ENCODE measurements at places on chromosomes 12 and 14. TPM values are rescaled to one million over a fixed set of nuclear protein-coding genes. Genes with fewer than 3 reads are reported as not detected.

NTS gene
- total RNA-seq = not detected

SLC41A2 gene
- total RNA-seq = 2.0 TPM

CACNA2D4 gene
- total RNA-seq = 6.8 TPM

IL26 gene
- 0.23 TPM for total RNA-seq

KRAS gene
- 33.4 TPM for total RNA-seq

AICDA gene
- not detected for total RNA-seq

RERG gene
- not detected for total RNA-seq

SSPN gene
- total RNA-seq = not detected

FAM90A1 gene
- total RNA-seq = not detected

SERPINA1 gene
- total RNA-seq = not detected

KRT75 gene
- not detected for total RNA-seq

MYG1 gene
- 55.6 TPM for total RNA-seq

GRCh38 chr14:99265571-99265970, 6.4 kb downstream of the BCL11B start:
- peak overlapping the region; percentile 88 for H3K4me3 ChIP-seq
- no peaks in the 10 kb centered on the region for H3K27me3 ChIP-seq
- DNase-seq = peak; percentile 45
- H3K36me3 ChIP-seq = peaks cover 86% of the 10 kb centered on the region
- peaks cover 68% of the 10 kb centered on the region for H3K4me1 ChIP-seq

GRCh38 chr12:77928078-77928477, 97.4 kb downstream of the NAV3 start:
- H3K27ac ChIP-seq = no peak overlapping the region
- no peaks in the 10 kb centered on the region for H3K4me1 ChIP-seq
- H3K27me3 ChIP-seq = no peaks in the 10 kb centered on the region
- DNase-seq = no peak
- no peak overlapping the region for H3K4me3 ChIP-seq
- H3K36me3 ChIP-seq = no peaks in the 10 kb centered on the region

- peak overlapping the region; percentile 70 for H3K4me3 ChIP-seq
- peaks cover 35% of the 10 kb centered on the region for H3K27me3 ChIP-seq
- H3K27ac ChIP-seq = no peak overlapping the region
- peak; percentile 35 for DNase-seq
- H3K36me3 ChIP-seq = no peaks in the 10 kb centered on the region
Observed at GRCh38 chr14:56119201-56119981, 1.2 kb downstream of the PELI2 start.

- no peaks in the 10 kb centered on the region for H3K27me3 ChIP-seq
- peak overlapping the region; percentile 98 for H3K4me3 ChIP-seq
- H3K36me3 ChIP-seq = peaks cover 19% of the 10 kb centered on the region
- H3K4me1 ChIP-seq = peaks cover 33% of the 10 kb centered on the region
Observed at GRCh38 chr14:77761205-77761931, 412 bp upstream of the SNW1 start.

- no peaks in the 10 kb centered on the region for H3K4me1 ChIP-seq
- no peak for DNase-seq
- H3K27me3 ChIP-seq = no peaks in the 10 kb centered on the region
- H3K4me3 ChIP-seq = no peak overlapping the region
- H3K36me3 ChIP-seq = no peaks in the 10 kb centered on the region
Observed at GRCh38 chr14:86639666-86640065, 1109.7 kb downstream of the FLRT2 start.

DNA sequence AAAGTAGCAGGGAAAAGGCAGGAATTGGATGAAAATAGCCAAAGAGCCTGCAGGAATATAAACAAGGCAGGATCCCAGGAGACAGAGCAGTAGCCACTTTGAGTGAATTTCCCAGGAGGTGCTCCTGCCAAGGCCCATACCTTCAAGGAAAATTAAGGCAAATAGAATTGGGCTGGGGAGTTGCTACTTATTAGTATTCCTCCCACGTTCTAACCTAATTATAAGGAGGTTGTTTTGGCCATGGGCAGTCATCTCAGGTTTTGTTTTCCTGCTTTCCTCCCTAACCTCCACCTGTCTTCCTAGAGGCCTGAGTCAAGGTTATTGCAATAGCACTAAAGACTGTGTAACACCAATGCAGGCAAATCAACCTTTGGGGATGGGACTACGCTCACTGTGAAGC, 73.1 kb downstream of the DAD1 start:
- peak overlapping the region; percentile 96 for H3K27ac ChIP-seq
- no peak for DNase-seq
- peaks cover 87% of the 10 kb centered on the region for H3K4me1 ChIP-seq
- H3K36me3 ChIP-seq = peaks cover 94% of the 10 kb centered on the region
- peak overlapping the region; percentile 89 for H3K4me3 ChIP-seq

- no peaks in the 10 kb centered on the region for H3K36me3 ChIP-seq
- H3K4me1 ChIP-seq = no peaks in the 10 kb centered on the region
- H3K4me3 ChIP-seq = no peak overlapping the region
- no peak for DNase-seq
Observed at GRCh38 chr14:53772936-53773335, 183.7 kb downstream of the BMP4 start.

DNA sequence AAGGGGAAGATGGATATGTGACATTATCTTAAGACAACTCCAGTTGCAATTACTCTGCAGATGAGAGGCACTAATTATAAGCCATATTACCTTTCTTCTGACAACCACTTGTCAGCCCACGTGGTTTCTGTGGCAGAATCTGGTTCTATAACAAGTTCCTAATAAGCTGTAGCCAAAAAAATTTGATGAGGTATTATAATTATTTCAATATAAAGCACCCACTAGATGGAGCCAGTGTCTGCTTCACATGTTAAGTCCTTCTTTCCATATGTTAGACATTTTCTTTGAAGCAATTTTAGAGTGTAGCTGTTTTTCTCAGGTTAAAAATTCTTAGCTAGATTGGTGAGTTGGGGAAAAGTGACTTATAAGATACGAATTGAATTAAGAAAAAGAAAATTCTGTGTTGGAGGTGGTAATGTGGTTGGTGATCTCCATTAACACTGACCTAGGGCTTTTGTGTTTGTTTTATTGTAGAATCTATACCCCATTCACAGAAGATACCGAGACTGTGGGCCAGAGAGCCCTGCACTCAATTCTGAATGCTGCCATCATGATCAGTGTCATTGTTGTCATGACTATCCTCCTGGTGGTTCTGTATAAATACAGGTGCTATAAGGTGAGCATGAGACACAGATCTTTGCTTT, 36.9 kb downstream of the PSEN1 start:
- H3K4me3 ChIP-seq = no peak overlapping the region
- no peaks in the 10 kb centered on the region for H3K27me3 ChIP-seq
- DNase-seq = peak; percentile 30
- H3K36me3 ChIP-seq = peaks cover 44% of the 10 kb centered on the region

DNA sequence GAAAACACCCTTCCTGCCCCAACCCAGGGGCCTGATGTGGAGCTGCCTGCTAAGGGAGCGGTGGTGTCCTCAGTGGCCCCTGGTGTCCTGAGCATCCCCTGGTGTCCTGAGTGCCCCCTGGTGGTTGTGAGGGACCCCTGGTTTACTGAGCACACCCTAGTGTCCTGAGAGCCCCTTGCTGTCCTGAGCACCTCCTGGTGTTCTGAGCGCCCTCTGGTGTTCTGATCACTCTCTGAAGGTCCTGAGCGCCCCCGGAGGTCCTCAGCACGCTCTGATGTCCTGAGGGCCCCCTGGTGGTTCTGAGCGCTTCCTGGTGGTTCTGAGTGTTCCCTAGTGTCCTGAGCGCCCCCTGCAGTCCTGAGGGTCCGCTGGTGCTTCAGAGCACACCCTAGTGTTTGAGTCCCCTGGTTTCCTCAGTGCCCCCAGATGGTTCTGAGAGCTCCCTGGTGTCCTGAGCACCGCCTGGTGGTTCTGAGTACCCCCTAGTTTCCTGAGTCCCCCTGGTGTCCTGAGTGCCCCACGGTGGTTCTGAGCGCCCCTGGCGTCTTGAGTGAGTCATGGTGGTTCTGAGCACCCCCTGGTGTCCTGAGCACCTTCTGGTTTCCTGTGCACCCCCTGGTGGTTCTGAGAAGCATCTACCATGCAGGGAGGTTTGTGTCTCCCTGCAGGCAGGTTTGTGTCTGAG, 1004.2 kb downstream of the TMEM121 start:
- no peaks in the 10 kb centered on the region for H3K36me3 ChIP-seq
- no peak overlapping the region for H3K4me3 ChIP-seq

- no peaks in the 10 kb centered on the region for H3K4me1 ChIP-seq
- no peak for DNase-seq
- H3K27me3 ChIP-seq = no peaks in the 10 kb centered on the region
- H3K4me3 ChIP-seq = no peak overlapping the region
- H3K27ac ChIP-seq = no peak overlapping the region
- no peaks in the 10 kb centered on the region for H3K36me3 ChIP-seq
Observed at GRCh38 chr14:88270776-88271175, 52.3 kb downstream of the KCNK10 start.

DNA sequence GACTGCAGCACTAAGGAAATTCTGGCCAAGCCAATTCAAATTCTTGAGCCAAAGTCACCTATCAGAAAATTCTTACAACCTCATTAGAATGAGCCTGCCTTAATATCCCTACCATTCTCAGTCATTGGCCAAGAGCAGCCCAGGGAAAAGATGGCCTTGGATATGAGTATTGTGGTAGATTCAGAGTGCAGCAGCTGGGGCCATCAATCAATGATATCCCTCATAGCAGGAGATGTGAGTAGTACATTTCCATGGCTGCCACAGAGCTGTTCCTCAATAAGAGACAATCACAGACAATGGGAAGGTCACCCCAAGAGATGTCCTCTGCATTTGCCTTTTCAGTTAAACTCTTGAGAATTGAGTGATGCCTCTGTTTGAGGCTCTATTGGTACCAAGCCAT, 161.6 kb downstream of the DYRK2 start:
- no peak overlapping the region for H3K27ac ChIP-seq
- H3K36me3 ChIP-seq = no peaks in the 10 kb centered on the region
- DNase-seq = no peak
- H3K4me3 ChIP-seq = no peak overlapping the region
- no peaks in the 10 kb centered on the region for H3K4me1 ChIP-seq

- H3K27ac ChIP-seq = no peak within 1 kb of the TSS
- DNase-seq = no peak
- H3K27me3 ChIP-seq = peaks cover 27% of the 10 kb centered on the region
- H3K36me3 ChIP-seq = no peaks in the 10 kb centered on the region
- H3K4me3 ChIP-seq = no peak within 1 kb of the TSS
- peaks cover 4% of the 10 kb centered on the region for H3K4me1 ChIP-seq
Observed at GRCh38 chr12:80937391-80938238, at the start of gene LIN7A. LIN7A (minus strand) TSS chr12:80937934; CDS start chr12:80937722, 212 bp downstream.

- H3K4me1 ChIP-seq = peaks cover 56% of the 10 kb centered on the region
- no peak overlapping the region for H3K4me3 ChIP-seq
- peak; percentile 64 for DNase-seq
- peaks cover 10% of the 10 kb centered on the region for H3K27me3 ChIP-seq
- peaks cover 9% of the 10 kb centered on the region for H3K36me3 ChIP-seq
- peak overlapping the region; percentile 33 for H3K27ac ChIP-seq
Observed at GRCh38 chr14:105484069-105484996, 2.4 kb upstream of the CRIP1 start.

- no peak overlapping the region for H3K27ac ChIP-seq
- DNase-seq = no peak
- peaks cover 24% of the 10 kb centered on the region for H3K4me1 ChIP-seq
- H3K4me3 ChIP-seq = no peak overlapping the region
- peaks cover 61% of the 10 kb centered on the region for H3K36me3 ChIP-seq
Observed at GRCh38 chr12:110538869-110539622, 36.9 kb downstream of the RAD9B start.
